Activated CD8-positive, alpha-beta memory T cell treated with anti-CD3 and anti-CD28 coated beads, Interleukin-2, amount 10 ng/mL, durations not matched to agents 7 days and 5 days (primary cell): ENCODE measurements at places on chromosomes 1 and 21.

DNA sequence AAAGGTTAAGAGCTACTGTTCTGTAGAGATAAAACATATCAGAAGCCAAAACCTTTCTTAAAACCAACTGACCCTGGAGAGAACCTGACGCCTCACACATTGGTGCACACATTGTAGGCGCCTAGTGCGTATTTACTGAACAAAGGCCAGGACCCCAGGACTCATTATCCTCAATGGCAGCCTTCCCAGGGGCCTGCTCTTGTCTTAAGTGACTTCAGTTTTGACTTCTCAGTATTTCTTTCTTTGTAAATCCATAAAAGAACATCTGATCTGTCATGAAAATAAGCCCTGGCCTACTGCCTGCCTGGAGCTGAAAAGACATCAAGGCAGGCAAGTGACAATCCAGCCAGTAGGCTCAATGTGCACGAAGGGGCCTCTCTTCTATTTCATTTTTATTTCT, 27.6 kb downstream of the ABCA4 start:
- DNase-seq = no peak

DNA sequence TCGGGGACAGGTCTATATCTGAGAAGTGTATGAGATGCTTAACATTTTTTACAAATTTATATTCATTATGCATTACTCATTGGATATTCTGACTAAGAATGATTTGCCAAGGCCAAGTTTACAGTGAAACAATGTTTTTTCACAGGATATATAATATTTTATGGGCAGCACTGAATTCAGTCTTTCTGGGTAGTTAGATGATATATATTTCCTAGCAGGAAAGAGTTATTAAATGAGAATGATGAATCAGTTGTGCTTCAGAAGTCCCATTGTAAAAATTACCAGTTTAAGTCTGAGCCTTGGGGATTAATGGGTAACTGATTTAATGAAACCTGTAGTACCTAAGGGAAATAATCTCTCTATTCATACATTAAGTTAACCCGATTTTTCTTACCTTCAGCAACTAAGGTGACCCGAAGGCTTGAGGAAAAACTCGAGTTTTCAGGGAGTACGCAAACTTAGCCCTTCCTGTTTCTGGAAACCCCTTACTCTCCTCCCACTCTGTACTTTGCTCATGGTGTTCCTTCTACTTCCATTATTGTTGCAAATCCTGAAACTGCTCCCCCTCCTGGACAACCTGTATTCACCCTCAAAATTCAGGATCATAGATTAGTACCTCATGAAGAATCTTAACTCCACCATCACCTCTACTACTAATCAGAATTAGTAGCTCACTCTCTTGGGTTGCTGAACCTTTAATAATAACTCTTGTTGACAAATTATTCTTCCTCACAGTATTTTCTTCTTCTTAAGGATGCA, 135.1 kb downstream of the AK5 start:
- DNase-seq = no peak

DNA sequence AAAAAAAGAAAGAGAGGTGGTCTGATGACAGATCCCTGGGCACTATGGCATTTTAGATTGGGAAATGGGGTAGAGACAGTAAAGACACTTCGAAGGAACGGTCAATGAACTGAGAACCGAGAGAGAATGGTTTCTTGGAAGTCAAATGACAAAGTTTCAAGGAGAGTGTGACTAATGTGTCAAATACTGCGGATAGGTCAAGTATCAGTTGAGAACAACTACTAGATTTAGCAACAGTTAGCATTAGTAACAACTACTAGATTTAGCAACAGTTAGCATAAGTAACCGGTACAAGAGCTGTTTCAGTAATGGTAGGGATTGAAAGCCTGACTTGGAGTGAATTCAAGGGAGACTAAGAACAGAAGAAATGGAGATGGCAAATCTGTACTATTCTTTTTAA, 35.0 kb downstream of the UROD start:
- no peak for DNase-seq

- no peak for DNase-seq
These were observed 532.7 kb upstream of the OLFM3 start for GRCh38 chr1:102529446-102529845.

DNA sequence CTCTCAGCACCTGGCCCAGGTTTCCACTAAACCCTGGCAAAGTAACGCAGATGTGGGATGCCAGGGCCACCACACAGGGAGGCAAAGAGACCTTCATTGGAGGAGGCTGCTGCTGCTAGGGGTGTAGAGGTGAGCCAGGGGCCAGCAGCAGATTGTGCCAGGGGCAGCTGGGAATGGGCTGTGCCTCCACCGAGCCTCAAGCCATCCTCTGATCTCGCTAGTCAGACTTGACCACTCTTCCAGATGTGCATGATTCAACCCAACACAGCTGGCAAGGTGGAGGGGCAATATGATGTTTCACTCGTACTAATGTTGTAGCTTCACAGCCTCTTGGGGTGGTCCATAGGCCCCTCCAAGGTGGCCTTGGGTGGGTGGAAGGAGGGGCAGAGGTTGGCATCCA, 73.0 kb upstream of the MRPS6 start:
- no peak for DNase-seq

- no peak for DNase-seq
These were observed 175.5 kb downstream of the ASTN1 start for GRCh38 chr1:176989023-176989422.

GRCh38 chr1:55860798-55861519, 645.8 kb upstream of the USP24 start:
- DNase-seq = no peak

GRCh38 chr1:15937146-15937545, 38.8 kb downstream of the ZBTB17 start:
- no peak for DNase-seq

- DNase-seq = no peak
These were observed 29.1 kb downstream of the EVI5 start for GRCh38 chr1:92755541-92756461.

GRCh38 chr1:37441490-37441889, 32.9 kb upstream of the ZC3H12A start:
- DNase-seq = no peak

GRCh38 chr1:56397409-56397808, 182.0 kb downstream of the PLPP3 start:
- DNase-seq = no peak

DNA sequence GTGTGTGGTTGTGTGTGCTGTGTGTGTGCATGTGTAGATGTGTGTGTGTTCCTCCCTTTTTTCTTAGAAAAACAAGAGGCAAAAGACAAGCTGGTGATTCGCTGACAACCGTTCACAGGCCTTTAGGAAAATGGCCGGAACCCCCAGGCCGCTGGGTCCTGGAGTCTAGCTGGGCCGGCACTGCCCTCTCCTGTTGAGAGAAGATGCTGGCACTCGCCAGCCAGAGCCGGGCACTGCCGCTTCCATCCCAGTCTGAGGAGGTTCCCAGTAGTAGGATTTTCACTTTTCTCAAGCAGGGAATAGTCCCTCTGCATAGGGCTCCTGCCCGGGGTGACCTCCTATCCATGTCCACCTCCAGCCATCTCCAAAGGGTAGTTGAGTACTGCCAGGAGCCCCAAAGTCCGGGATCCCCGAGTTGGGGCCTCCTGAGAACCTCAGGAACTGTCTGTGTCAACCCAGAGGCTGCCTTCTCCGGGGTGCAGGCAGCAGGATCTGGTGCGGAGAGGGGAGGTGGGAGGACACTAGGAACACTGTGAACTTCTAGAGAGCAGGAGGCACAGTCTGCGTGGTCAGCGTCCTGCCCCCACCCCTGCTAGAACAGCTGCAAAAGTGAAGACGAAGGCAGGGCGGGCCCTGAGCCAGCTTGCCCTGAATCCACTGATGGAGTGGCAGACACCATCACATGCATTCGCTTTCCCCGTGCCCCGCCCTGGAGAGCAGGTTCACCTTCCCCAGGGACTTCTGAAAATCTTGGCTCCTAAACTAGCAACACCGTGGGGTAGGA, 44.1 kb upstream of the ARHGEF16 start:
- DNase-seq = no peak

GRCh38 chr1:2607641-2608091, 21.1 kb downstream of the PRXL2B start:
- no peak for DNase-seq

- no peak for DNase-seq
These were observed 13.1 kb upstream of the LPGAT1 start for GRCh38 chr1:211843507-211844298.

- DNase-seq = peak; percentile 81
These were observed 5.5 kb downstream of the SMPDL3B start for GRCh38 chr1:27940297-27940696.

- DNase-seq = no peak
These were observed 44.7 kb downstream of the CDC42BPA start for GRCh38 chr1:227273557-227273956.

GRCh38 chr1:183070923-183071618, 47.9 kb downstream of the LAMC1 start:
- DNase-seq = no peak

DNA sequence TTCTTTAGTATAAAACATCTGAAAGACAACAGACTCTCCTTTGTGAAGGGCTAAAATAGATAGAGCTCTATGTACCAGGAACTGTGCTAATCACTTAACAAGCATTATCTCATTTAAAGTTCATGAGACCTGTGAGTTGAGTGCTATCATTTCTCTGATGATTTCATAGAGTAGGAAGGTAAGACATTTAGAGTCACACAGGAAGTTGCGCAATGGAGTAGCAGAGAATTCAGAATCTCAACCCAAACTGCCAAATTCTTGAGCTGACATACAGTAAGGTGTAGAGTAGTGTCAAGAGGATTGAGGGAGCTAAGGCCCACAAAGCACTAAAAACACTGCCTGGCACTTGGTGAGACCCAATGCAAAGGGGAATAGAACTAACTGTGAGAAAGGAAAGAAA, 384.3 kb downstream of the NTNG1 start:
- DNase-seq = no peak

GRCh38 chr1:205199090-205199930, 12.2 kb downstream of the DSTYK start:
- DNase-seq = peak; percentile 65

DNA sequence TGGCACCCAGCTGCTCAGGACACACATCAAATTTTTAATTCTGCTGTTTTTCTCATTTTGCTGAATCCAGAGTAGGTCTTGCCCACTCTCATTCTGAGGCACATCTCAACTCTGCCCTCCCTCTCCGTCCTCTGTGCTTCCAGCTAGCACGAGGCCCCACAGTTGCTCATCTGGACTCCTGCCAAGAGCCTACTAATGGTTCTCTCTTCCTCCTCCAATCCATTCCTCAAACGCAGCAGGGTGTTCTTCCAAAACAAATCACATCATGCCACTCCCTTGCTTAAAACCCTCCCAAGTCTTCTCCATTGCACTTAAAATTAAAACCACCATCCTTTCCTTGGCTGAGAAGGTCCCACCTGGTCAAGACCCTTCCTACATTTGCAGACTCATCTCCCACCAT, 49.8 kb upstream of the SCAF4 start:
- no peak for DNase-seq

DNA sequence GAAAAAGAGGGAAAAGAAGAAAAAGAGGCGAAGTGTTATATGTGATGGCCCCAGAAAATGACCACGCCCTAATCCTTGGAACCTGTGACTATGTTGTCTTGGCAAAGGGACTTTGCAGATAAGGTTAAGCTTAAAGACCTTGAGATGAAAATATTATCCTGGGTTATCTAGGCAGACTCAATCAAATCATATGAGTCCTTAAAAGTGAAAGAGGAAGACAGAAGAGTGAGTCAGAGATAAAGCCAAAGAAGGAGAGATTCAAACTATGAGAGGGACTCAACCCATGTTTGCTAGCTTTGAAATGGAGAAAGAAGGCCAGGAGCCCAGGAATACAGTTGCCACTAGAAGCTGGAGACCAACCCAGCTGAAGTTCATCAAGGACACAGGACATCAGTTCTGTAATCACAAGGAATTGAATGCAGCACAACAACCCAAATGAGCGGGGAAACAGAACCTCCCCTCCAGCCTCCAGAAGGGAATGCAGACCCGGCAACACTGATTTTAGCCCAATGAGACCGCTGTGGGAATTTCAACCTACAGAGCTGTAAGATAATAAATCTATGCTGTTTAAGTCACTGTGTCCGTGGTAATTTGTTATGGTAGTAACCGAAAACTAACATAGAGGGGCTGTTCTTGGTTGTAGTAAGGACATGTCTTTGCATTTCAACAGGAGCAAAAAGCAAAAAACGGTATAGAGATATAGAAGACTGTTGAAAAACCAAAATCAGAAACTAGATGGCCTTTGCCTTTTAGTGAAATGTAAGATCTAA, 4.2 kb upstream of the RGS8 start:
- no peak for DNase-seq

- no peak for DNase-seq
These were observed 100.1 kb upstream of the C1orf174 start for GRCh38 chr1:3999941-4000735.

DNA sequence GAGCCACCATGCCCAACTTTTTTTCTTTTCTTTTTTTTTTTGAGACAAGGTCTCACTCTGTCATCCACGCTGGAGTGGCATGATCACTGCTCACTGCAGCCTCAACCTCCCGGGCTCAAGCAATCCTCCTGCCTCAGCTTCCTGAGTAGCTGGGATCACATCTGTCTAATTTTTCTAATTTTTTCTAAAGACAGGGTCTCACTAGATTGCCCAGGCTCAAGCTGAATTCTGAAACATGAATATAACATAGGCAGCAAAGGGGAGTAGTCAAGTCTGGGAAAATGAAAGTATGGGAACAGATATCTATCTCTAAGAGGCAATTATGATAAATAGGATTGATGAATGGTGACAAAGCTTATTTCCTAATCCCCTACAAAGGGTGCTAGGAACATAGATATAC, 7.3 kb upstream of the CMPK1 start:
- DNase-seq = no peak

DNA sequence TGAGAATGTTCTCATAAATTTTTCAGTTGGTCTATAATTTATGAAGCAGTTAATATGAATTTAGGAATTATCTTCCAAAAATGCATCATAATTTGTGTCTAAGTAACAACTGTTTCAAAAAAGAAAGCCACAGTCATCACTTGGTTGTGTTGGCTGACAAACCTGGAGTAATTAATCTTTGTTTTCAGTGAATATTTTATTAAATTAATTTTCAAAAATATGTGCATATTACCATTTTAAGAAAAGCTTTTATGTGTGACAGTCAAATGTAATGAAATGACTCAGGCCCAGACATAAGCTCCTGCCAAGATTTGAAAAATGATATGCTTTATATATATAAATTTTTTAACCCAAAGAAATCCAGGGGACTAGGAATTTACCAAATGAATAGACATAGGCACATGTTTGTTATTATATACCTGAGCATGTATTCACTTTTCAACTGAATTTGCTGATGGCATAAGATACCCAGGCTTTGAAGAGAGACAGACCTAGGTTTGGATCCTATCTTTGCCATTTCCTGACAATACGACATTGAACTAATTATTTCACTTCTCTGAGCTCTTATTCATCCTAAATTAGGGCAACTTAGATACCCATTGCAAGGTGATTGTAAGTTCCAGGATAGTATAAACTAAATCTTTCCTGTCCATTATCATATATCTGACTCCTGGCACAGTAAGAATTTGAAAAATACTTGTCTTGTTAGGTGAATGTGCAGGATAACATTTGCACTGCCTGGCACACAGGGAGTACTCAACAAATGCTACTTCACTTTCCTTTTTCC, 729.5 kb upstream of the ADGRL2 start:
- no peak for DNase-seq

GRCh38 chr1:109834951-109835350, 71.2 kb upstream of the EPS8L3 start:
- no peak for DNase-seq
